ENCODE measurements at places on chromosomes 2 and 18.

- DNase-seq: no peak
Measured at GRCh38 chr2:20604951-20605381, 45.9 kb downstream of the HS1BP3 start.

GRCh38 chr2:47631792-47632398, 151.1 kb upstream of the MSH6 start:
- no peak for DNase-seq

GRCh38 chr2:20877960-20878359, 55.1 kb upstream of the LDAH start:
- no peak for DNase-seq

- no peak for DNase-seq
Measured at GRCh38 chr2:38168710-38169480, 92.9 kb upstream of the CYP1B1 start.

GRCh38 chr2:26556309-26557243, 78.7 kb upstream of the OTOF start:
- DNase-seq: no peak

- DNase-seq: no peak
Measured at GRCh38 chr2:206935991-206936842, 3.1 kb upstream of the CPO start.
